CD4-positive, alpha-beta T cell treated with Interleukin-6 at 100 ng/mL for 8 hours (primary cell): ENCODE measurements at places on chromosomes 12 and 14.

DNA sequence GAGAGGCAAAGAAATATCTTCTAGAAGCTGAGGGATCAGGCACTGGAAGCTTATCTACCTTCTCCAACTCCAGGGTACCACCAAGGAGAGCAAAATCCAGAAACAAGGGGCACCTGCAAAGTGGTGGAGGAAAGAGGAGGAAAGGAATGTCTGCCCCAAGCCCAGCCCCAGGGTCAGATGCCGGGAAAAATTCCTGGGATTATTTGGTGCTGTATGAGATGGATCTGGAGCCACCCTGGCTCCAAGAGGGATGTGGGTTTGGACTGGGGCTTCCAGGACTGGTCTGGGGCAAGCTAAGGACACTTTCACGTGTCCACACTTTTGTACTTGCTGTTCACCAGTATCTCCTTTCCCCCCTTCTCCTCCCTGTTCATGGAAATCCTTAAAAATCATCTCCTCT is 69.8 kb downstream of the DPF3 start:
- no peak for DNase-seq

GRCh38 chr12:116773276-116773731 is 35.2 kb downstream of the RNFT2 start:
- no peak for DNase-seq

GRCh38 chr14:73472185-73473114 is 14.1 kb upstream of the NUMB start:
- DNase-seq = peak; percentile 56

DNA sequence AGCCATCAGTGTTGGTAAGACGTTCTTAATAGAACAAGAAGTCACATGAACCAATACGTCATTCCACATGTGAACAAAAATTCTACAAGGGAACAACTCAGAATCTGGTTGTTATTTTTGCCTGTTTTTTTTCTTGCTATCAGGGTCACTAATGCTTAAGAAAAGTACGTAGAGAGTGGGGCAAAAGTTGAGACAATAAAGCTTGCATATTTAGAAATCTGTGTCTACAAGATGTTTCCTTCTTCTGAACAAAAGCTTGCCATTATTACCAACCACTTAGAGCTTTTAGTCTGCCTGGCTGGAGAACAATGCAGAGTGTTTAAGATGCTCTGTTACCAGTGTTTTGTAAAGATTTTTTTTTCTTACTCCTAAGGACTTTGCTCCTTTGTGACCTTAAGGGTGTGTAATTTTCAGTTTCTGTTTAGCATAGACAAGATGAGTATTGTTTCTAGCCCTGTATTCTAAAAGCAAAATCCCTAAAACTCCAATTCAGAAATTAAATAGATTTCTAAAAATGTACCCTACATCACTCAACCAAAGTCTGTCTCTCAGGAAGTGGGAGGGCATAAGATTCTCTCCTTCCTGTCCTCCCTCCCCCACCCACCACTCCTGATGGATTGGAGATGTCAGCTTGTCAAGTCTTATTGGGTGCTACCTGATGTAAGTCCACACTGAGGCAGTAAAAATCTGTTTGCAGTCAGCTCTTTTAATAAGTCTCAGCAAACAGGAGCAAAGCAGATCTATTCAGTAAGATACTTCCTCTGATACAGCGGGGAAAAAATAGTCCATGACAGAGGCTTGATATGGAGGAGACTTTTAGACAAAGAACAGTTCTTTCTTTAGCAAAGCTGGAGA is 267.6 kb downstream of the GRIN2B start:
- DNase-seq = no peak

- DNase-seq = peak; percentile 85
Observed at GRCh38 chr12:6423267-6424007, 21.3 kb upstream of the CD27 start.

GRCh38 chr12:13576935-13577500 is 380.5 kb downstream of the EMP1 start:
- no peak for DNase-seq

DNA sequence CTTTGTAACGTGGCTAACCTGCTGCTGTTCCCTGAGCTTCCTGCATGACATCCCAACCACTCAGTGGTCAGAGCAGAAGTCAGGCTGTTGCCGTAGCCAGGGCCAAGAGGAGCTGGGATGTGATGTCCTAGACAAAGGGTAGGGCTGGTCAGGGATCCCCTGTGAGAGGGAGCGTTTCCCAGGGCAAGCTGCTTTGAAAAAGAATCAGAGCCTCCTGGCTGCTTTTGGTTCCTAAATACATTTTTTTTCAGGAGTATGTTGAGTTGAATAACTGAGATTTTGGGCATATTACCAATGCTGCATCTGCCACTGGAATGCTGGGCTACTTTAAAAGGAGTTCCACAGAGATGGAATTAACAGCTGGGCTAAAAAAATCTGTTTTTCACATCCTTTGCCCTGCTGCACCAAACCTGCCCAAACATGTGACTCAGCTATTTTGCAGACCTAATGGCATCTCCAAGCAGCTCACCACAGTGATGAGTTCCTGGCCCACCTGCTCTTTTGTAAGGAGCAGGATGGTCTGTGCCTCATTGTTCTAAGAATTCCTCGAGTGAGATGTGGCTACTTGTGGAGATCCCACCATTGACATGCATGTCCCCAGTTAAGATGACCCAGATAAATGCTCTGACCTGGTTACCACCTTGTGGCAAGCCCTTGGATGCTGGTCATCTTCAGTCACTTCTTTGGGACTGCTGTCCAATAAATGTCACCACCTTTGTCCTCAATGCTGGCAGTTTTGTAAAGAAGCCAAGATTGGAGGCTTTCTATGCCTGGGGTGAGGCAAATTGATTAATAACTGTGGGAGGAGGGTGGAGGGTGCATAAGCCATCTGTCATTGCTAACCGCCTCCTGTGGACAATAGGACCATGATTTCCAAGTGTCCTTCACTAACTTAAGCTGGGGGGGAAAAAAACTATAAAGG is 24.1 kb downstream of the ANKRD13A start:
- no peak for DNase-seq

DNA sequence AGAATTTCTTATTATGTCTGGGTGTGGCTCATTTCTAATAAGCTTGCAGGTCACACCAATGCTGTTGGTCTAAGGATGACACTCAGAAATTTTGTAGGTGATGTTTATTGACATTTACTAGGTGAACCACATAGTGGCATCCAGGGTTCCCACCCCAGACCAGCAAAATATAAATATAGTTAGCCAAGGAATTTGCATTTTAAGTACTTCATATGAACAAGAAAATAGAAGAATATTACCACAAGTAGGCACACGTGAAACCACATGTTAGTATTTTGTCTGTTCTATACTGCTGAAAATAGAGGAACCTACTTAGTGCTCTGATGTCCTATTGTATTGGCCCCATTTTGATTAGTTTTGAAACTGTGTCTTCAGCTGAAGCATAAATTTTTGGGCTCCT is 71.1 kb downstream of the USP15 start:
- DNase-seq = no peak

DNA sequence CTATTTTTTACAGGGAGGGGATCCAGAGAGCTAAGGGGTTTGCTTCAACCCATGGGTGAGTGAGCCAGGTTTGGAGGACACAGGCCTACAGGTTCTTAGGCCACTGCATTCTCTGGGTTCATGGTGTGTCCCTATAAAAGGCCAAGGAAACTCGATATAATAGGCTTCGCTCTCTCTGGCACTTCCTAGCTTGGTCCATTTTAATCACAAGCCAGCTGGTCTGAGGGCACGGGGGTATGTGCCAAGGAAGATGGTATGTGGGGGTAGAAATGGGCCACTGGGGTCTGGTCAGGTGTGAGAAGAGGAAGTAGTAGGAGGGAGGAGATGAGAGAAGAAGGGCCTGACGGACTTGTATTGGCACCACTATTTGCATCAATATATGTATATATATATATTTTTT is 4.9 kb downstream of the ETV6 start:
- no peak for DNase-seq

DNA sequence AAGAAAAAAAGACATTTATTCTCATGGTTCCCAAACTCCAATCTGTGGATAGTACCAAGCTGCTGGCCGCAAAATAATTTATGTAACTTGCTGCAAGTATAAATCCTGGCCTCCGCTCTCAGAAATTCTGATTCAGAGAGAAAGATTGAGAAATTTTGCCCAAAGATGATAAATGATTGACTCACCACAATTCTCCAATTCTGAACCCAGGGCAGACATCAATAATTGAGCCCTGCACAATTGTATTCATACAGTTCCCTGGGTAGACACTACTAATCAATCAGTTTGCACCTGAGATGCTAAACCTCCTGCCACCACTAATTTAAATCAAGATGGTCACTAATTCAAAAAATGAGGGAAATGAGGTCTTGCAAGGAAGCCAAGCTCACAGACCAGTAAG is 38.2 kb downstream of the TRPV4 start:
- no peak for DNase-seq

DNA sequence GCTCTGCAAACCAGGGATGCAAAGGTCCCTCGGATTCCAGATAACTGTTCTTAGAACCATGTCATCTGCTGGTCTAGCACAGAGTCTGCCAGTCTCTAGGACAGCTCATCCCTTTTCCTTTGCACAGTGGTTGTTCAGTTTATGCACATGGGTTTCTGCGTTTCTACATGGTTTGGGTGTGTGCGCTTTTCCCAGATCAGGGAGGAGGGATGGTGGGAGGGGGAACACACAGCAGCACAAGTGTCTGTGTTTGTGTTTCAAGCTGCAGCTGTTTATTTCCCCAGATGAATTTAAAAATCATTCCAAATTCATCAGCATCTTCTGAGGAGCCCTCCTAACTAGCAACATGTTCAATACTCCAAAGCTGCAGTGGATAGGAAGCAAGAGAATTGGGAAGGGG is 45.4 kb downstream of the ANO2 start:
- no peak for DNase-seq

DNA sequence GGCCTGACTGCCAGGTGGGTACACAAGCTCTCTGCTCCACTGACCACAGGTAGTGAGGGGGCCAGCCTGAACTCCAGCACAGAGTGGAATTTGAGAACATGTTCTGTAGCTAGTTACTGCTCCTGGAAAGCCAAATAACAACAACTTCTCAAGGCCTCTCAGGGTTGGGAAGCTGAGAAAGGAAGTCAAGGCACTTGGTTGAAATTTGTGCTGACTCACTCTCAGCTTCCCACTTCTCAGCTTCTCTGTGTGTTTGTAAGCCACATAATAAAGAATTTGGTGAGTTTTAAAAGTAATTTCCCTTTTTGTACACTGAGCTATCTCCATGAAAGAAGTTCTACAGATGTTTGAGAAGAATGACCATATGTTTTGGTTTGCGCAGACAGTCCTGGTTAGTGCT is 234.9 kb downstream of the KTN1 start:
- no peak for DNase-seq

GRCh38 chr14:39398382-39398781 is 33.9 kb downstream of the FBXO33 start:
- DNase-seq = no peak

- DNase-seq = no peak
Observed at GRCh38 chr14:75342762-75343599, 64.4 kb downstream of the FOS start.

GRCh38 chr14:23556700-23557440 is 799 bp downstream of the THTPA start:
- no peak for DNase-seq

DNA sequence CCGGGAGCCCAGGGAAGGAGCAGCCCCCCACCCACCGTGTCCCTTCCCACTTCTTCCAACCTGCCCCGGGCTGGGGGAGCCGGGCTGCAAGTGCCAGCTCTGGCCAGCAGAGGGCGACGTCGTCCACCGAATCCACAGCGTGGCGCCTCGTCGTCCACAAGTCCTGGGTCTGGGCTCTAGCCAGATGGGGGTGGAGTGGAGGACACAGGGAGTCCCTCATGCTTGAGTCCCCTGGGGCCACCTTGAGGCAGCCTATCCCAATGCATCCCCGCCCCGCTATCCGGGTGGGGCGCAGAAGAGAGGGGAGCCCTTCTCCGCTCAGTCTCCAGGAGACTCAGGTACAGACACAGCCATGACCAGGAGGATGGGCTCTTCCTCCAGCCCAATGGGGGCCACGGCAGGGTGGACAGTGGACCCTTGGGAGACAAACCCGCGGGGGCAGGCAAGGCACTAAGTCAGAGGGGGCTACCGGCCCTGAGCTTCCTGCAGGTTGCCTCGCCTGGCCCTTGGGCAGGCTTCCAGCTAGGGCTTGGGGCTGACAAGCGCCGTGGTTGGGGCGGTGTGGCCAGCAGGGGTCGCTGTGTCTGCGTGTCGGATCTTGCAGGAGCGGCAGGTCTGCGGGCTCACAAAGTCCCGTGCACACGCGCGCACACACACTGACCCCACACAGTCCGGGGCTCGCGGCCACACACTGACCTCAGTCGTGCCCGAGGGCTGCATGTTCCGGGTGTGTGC is 5.5 kb downstream of the AQP5 start:
- DNase-seq = peak; percentile 87

GRCh38 chr12:131754184-131754583 is 43.3 kb downstream of the SFSWAP start:
- DNase-seq = no peak

DNA sequence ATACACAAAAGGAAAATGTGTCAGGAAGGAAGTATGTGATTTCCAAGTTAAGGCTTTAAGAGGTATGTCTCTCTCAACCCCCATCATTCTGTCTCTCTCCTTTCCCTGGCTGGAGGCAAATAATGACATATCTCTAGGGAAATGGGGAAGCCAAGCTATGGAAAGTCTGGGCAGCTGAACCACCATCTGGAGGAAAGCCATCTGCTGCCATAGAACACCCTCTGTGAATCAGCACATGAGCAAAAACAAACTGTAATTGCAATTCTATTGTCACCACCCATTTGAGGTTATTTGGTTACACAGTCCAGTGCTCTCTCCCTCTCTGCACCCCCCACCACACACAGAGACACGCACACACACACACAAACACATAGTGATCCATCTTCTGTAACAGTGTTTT is 766.2 kb downstream of the FLRT2 start:
- no peak for DNase-seq

DNA sequence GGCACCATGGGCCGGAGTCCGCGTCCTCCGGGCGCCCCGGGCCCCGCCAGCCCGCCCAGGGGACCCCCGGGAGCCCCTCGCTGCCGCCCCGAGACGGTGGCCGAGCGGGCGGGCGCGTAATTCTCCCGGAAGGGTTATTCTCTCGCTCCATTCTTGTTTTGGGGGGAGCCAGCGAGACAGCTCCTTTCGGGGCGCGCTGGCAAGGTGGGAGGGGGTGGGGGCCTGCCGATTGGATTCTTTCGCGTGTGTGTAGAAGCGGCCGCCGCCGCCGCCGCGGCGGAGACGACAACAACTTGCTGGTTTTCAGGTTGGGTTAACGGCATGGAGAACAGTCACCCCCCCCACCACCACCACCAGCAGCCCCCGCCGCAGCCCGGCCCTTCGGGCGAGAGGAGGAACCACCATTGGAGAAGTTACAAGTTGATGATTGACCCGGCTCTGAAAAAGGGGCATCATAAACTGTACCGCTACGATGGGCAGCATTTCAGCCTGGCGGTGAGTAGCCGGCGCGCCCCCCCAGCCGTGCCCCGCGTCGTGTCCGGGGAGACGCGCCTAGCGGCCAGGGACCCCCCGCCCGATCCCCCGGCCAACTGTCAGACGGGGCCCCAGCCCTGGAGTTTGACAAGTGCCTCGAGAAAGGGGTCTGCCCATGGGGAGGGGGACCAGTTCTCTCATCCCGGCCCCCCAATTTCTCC is 755 bp downstream of the SETD1B start:
- peak; percentile 54 for DNase-seq

- DNase-seq = no peak
Observed at GRCh38 chr14:93838238-93838637, 50.0 kb upstream of the PRIMA1 start.
